Nephron progenitor cell (in vitro differentiated cells): ENCODE measurements at places on chromosomes 5 and 9.

- DNase-seq = no peak
Observed at GRCh38 chr5:153491856-153492255, 1.4 kb downstream of the GRIA1 start.

GRCh38 chr9:19748278-19749126 lies 40.3 kb downstream of the SLC24A2 start:
- no peak for DNase-seq

GRCh38 chr5:131139321-131139720 lies 25.7 kb downstream of the HINT1 start:
- DNase-seq = no peak

GRCh38 chr5:111932628-111933027 lies 175.6 kb upstream of the NREP start:
- no peak for DNase-seq

GRCh38 chr9:123238365-123238764 lies 30.0 kb downstream of the STRBP start:
- no peak for DNase-seq

GRCh38 chr9:85484235-85484634 lies 257.5 kb downstream of the AGTPBP1 start:
- no peak for DNase-seq

DNA sequence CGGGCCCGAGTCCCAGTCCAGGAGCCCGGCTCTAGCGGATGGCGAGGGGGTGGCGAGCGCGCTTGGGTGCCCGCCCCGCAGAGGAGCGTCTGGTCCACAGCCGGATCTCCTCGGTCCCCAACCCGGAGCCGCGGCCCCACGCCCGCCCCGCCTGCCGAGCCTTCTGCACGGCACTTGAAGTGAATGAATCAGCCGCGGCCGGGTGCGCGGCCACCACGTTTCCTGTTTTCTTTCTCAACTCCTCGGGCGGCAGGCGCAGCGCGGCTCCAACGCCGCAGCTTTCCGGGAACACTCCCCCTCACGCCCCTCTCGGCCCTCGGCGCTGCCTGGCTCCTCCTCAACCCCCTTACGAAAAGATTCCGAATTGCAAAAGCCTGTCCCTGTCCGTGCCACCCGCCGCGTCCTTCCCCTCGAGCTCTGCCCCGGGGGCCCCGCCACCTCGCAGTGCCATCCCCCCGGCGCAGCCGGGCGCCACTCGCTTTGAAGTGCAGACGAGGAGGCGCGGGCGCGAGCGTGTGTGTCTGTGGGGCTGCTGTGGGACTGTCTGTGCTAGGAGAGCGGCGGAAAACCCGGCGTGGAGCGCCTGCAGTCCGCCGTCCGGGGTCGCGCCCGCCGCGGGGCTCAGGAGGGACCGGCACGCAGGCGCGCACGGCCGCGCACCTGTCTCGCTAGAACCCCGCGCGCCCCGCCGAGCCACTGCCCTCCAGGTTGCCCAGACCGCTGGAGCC lies 456.6 kb downstream of the RAB3C start:
- peak; percentile 73 for DNase-seq

- DNase-seq = no peak
Observed at GRCh38 chr5:149793256-149793550, 63.1 kb downstream of the PPARGC1B start.

DNA sequence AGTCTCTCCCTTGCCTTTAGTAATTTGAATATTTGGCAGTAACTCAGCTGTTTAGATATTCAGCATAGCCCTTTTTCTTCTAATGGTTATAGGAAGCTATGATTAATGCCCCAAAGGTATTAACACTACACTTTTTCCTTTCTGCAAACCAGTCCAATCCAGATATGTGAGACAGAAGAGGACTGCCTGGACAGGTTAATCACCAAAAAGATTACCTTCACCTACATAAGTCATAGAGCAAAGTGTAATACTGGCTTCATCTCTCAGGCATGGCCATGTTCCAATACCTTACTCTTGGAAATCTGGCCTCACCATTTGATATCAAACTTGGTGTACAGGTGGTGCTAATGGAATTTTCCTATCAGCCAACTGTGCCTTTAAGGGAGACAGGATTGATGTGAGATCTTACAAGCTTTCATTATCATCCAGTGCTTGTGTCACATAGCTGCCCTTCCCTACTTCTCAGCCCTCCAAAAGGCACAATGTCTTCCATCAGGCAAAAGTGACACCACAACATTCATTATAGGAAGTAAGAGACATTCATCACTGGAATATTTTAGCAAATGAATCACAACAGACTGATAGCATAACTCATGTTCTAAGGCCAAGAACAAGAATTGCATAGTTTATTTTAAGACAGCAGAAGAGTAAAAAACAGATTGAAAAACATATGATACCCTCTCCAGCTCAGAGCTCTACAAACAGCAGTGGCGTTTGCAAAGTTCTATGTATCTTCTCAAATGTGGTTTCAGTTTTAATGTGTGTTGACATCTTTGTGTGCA lies 91.2 kb upstream of the PAM start:
- DNase-seq = no peak

- DNase-seq = no peak
Observed at GRCh38 chr9:131679261-131680020, 60.4 kb downstream of the RAPGEF1 start.

- DNase-seq = no peak
Observed at GRCh38 chr5:5671823-5672222, 249.3 kb downstream of the ICE1 start.

- no peak for DNase-seq
Observed at GRCh38 chr9:99085949-99086948, 18.7 kb upstream of the TGFBR1 start.

DNA sequence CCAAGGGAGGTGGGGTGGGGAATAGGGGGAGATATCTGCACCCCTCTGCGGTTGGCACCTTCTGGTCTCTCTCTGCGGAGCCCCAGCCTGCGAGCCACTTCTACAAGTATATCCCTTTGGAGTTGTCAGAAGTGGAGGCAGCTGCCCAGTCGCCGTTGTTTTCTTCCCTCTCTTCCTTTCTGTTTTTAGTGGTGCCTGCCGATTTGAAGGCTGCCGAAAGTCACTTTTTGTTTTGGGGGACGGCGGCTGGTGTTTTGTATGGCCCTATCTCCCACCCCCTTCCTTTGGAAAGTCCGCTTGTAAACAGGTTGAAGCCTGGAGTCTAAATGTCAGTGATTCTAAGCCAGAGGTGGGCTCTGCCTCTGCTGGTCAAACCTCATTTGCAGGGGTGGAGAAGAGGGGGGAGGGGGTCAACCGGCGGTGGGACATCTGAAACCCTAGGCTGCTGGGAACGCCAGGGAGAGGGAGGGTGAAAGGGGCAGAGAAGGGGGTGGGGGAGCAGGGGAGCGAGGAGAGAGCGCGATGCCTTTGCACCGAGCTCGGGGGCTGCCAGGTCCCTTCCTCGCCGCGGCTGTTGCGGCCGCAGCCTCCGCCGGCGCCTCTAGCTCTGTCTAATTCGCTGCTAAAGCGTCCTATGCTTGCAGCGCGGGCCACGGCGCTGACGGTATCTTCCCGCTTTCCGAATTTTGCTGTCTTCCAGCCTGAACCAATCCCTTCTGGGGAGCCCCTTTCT lies at the start of gene FGF10:
Gene FGF10, minus strand, starts transcription at position 331 of the 733 bp plus-strand sequence. CDS start 738 bp downstream, outside the sequence.
- peak; percentile 78 for DNase-seq

DNA sequence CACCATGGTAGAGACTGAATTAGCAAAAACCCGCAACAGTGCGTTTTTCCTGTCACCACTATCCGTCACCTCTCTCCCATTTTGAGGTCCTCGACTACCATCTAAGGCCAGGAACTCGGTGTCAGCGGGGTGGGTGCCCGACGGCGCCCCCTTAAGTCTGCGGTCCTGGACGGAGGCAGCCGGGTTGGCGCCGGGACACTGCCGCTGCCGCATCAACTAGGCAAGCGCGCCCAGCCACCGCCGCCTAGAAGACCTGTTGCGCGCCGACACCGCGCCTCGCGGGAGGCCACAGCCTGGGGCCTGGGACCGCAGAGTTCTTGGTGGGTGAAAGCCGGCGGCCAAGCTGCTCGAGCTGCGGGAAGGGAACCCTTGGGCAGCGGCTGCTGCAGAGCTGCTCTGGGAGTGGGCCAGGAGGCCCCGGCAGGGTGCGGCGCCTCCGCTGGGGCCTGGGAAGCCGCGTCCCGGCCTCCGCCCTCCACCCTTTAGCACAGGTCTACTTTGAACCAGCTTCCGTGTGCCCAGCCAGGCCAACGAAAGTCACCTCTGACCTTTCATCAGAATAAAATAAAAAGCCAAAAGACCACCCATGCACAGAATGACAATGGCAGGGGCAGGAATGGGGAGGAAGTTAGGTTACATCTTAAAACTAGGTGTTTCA lies 3.5 kb downstream of the FOXB2 start:
- DNase-seq = peak; percentile 67

DNA sequence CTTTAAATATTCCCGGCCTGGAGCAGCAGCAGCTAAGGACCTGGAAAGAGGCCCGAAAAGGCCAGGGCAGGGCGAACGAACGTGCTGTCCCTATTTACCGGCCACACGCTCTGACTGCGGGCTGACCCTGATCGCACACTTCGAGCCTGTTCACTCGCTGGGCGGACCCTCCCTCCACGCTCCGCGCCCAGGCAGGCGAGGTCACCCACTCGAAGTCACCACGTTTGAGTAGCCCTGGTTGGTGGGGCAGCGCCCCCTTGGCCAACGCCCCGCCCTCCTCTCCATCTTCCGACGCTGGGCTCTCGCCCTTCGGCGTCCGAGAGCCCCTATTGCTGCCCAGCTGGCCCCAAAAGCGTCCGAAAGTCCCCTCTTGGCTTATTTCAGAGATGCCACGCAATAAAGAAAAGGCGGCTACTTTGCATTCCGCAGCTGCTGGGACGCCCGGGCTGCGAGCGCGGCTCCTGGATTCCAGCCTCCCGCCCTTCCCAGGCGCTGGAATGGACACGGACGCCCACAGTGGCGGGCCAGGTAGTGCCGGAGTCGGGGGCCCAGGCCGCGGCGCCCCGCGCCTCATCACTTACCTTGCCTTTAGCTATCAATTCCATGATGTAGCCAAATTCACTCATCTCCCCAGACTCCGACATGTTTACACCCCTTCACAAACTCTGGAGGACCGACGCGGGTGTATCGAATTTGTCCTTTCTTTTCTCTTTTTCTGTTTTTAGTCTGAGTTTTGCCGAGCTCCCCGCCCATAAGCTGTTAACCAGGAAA lies 9.9 kb upstream of the TRIM36 start:
- peak; percentile 61 for DNase-seq

DNA sequence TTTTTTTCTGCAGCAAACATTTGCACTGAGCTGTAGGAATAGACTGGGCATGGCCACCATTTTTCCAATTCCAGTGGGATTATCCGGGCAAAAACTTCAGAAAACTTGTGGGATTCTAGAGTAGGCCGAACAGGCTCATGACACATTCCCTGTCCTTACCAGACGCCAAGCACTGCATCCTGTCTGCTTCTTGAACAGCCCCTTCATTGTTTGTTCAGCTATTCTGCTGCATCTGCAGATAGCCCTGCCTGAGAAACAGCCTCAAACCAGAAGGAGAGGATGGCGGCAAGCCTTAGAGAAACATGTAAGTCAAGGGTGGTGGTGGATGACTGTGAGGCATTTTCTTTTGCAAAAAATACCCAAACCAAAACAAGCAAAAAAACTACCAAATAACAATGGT lies 111.8 kb upstream of the NTRK2 start:
- no peak for DNase-seq

DNA sequence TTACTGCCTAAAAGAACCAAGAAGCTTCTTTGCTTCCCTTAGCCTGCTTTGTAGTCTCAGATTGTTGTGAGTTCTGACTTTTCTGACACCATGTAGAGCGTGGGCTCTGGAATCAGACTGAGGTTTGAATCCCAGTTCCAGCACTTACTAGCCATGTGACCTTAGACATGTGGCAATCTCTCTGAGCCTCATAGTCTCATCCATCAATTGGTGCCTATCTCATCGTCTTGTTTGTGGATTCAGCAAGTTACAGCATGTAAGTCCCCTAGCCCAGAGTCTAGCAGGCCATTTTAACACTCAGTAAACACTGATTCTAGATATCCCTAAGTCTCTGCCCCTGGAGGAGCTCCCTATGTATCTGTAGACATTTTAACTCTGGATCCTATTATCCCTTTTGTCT lies 94.7 kb downstream of the ANGPTL2 start:
- DNase-seq = no peak

GRCh38 chr9:137619240-137620047 lies 639 bp downstream of the EHMT1 start:
- peak; percentile 44 for DNase-seq

DNA sequence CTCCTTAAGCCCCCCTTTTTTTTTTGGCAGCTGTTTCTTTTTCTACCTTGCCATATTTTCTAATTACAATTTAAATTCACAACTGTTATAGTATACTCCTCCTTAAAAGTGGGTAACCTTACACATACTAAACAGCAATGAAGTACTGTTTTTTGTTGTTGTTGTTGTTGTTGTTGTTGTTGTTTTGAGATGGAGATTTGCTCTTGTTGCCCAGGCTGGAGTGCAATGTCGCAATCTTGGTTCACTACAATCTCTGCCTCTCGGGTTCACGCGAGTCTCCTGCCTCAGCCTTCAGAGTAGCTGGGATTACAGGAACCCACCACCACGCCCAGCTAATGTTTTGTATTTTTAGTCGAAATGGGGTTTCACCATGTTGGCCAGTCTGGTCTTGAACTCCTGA lies 669.1 kb upstream of the CDH6 start:
- no peak for DNase-seq

- no peak for DNase-seq
Observed at GRCh38 chr9:134372581-134373267, 46.5 kb downstream of the RXRA start.

- DNase-seq = no peak
Observed at GRCh38 chr5:110838961-110839360, 100.2 kb downstream of the SLC25A46 start.

GRCh38 chr9:12276505-12276904 lies 416.7 kb upstream of the TYRP1 start:
- no peak for DNase-seq

GRCh38 chr5:144374637-144375036 lies 204.0 kb downstream of the KCTD16 start:
- DNase-seq = no peak

DNA sequence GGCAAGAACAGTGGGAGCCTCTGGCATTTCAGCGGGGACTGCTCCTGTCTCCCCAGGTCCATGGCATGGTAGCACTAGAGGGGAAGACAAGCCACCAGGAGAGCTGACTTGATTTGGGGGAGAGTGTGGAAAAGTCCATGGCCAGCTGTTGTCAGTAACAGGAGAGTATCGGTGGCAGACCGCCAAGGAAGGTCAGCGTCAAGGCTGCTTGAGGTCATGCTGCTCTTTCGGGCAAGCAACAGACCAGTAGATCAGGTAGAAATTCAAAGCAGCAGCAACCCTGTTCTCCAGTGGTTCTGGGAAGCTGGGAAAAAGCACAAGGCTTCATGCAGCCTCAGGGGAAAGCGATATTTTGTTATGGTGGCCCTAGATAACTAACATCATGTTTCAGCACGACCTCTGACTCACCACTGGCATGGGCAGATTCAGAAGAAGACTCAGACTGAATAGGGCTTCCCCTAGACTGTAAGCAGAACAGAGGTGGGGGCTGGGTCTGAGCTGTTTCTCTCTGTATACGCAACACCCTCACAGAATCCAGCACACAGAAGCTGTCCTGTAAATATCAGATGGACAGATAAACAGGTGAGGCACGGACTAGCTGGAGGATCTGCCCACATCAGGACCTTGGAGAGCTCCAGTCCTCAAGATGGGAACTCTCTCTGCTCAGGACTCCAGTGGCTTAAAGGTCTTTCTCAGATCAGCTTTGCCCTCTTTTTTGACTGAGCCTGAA lies 35.2 kb upstream of the PLEKHG4B start:
- DNase-seq = peak; percentile 81
